Activated T-cell treated with anti-CD3 and anti-CD28 coated beads, Interleukin-2, amount 50 U/mL, for 1 hour (primary cell): ENCODE measurements at places on chromosomes 4 and X.

DNA sequence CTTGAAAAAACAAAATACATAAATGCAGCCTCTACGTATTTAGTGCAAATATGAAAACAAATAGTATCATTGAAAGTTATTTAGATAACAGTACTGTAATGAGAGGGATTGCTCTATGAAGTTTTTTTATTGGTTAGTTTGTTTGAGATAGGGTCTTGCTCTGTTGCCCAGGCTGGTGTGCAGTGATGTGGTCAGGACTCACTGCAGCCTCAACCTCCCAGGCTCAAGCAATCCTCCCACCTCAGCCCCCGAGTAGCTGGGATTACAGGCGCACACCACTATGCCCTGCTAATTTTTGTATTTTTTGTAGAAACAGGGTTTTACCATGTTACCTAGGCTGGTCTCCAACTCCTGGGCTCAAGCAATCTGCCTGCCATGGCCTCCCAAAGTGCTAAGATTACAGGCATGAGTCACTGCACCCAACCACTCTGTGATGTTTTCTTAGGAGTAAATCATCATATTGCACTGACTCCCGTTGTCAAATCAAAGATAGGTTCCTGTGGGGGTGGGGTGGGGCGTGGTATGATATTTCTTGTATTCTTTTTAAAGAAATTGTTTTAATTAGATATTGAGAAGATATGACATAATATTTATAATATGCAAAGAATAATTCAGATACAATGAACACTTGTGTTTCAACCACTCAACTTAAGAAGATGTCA lies 75.8 kb downstream of the ATG4A start:
- no peak for DNase-seq

- DNase-seq, result no peak
These were observed 7.0 kb upstream of the EREG start for GRCh38 chr4:74357965-74358364.

DNA sequence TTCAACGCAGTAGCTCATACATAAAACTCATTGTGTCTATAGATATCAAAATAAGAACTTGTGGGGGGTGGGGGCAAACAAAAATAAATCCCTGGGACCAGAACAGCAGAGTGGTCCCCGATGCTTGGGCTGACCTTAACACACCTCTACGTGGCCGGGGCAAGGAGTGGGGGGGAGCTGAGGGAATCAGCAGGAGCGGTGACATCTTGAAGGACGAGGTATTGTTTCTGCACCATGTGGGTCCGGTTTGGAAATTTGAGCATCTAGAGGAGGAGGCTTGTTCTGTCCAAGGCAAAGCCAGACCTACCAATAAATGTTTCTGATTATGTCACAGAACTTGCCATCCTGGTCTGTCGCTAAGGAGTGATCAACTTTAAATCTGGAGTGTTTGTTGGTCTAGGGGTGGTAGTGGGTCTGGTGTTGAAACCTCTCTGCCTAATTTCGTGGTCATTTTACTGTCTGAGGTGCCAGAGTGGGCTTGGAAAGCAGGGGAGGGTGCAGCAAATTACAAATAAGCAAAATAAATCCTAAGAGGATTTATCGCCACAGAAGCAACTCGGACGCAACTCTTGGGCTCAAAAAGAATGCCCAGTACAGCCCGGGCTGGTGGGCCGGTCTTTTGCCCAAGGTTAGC lies 774 bp upstream of the RAPGEF2 start:
- DNase-seq, result no peak

DNA sequence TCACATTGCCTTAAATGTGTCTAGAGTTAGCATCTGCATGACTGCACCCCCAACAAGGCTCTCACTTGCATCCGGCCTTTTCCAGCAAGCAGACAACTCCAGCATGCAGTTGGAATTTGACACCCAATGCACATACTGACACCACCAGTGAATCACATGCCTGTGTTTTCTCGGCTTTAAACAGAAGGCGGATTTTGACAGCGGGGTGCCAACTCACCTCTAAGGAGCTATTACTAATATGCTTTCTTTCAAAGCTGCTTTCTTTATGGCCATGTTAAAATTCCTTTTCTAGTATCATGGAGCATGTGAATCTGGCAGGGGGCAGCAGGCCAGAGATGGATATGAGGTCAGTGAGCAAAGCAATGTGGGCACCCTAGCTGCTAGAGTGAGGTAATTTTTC lies 78.0 kb upstream of the CLNK start:
- DNase-seq, result no peak

GRCh38 chr4:180790471-180790870 lies 1452.7 kb upstream of the TENM3 start:
- no peak for DNase-seq

GRCh38 chr4:29553846-29554245 lies 1166.3 kb upstream of the PCDH7 start:
- DNase-seq, result no peak

- DNase-seq, result no peak
These were observed 54.4 kb downstream of the ADD1 start for GRCh38 chr4:2898001-2898400.

DNA sequence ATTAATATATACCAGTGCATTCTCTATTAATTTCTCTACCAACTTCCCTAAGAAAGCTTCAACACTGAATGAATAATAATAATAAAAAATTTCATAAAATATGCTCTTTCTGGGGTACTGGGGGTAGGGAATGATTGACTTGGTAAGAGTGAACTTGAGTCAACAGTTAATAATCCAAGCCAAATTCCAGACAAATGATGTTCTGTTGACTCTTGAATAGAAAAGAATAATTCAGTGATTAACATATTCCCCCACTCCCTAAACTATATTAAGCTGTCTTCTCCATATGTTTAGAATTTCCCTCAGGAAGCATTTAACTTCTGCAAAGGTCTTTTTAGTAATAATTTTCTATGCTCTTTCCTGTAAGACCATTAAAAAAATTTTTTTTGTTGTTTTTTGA lies 12.3 kb downstream of the PGRMC2 start:
- no peak for DNase-seq

DNA sequence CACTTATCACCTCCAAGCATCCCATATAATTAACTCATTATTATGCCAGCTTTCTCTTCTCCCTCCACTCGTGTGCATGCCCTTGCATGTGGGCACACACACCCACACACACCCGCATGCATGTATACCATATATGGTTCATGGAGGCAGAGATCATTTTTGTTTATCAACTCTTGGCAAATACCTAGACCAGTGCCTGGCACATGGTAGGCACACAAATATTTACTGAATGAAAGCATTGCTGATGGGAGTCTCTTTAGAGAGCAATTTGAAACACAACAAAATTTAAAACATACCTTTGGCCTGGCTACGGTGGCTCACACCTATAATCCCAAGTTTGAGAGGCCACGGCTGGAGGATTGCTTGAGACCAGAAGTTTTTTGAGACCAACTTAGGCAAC lies 51.1 kb upstream of the SLC10A4 start:
- DNase-seq, result no peak
